Activated CD8-positive, alpha-beta memory T cell treated with anti-CD3 and anti-CD28 coated beads for 1 hour (primary cell): ENCODE measurements at places on chromosomes 3 and 15.

GRCh38 chr3:179624451-179624850, 19.9 kb downstream of the NDUFB5 start:
- DNase-seq, result no peak

- DNase-seq, result no peak
Observed at GRCh38 chr3:53140847-53141845, 10.9 kb upstream of the RFT1 start.

- no peak for DNase-seq
Observed at GRCh38 chr3:95670765-95671164, 1143.6 kb upstream of the EPHA6 start.

GRCh38 chr15:83574345-83574744, 79.6 kb upstream of the ADAMTSL3 start:
- no peak for DNase-seq

- DNase-seq, result no peak
Observed at GRCh38 chr3:72310419-72311380, 525.8 kb upstream of the PROK2 start.

GRCh38 chr3:52088445-52089367, 32.3 kb upstream of the DUSP7 start:
- no peak for DNase-seq

DNA sequence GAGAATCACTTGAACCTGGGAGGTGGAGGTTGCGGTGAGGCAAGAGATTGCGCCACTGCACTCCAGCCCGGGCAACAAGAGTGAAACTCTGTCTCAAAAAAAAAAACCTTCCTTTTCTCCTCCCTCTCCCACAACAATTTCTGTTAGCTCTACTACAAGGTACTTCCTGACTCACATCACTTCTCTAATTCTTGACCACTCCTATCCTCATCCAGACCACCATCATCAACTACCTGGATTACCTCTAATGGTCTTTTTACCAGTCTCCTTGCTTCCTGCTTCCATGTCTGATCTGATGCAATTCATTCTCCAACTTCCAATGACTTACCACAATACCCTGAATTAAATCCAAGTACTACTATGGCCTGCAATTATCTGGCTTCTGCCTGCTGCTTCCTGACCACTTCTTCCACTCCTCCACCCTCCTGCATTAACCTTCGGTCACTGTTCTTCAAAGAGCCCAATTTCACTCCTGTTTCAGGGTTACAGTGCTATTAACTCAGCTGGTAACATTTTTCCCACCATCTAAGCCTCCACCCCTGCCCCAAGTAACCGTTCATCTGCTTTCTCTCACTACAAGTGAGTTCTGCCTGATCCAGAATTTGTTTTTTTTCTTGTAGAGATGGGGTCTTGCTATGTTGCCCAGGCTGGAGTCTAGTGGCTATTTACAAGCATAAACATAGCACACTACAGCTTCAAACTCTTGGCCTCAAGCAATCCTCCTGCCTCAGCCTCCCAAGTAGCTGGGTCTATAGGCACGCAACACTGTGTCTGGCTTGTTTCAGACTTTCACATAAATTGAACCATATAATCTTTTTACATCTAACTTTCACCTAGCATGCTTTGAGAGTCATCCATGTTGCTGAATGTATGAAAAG, 27.8 kb downstream of the DCAF1 start:
- DNase-seq, result no peak

DNA sequence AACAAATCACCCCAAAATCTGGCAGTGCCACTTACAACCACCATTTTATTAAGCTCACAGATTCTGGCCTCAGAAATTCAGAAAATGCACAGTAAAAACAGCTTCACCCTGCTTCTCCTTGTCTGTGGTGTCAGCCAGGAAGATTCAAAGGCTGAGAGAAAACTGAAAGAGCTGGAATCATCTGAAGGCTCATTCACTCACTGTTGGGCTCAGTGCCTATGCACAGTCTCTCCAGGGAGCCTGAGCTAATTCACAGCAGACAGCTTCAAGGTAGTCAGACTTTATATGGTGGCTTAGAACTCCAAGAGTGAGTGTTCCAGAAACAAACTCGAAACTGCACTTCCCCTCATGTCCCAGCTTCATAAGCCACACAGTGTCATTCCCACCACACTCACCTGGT, 16.5 kb upstream of the PLOD2 start:
- no peak for DNase-seq

- no peak for DNase-seq
Observed at GRCh38 chr15:33315044-33315443, 4.3 kb downstream of the RYR3 start.

DNA sequence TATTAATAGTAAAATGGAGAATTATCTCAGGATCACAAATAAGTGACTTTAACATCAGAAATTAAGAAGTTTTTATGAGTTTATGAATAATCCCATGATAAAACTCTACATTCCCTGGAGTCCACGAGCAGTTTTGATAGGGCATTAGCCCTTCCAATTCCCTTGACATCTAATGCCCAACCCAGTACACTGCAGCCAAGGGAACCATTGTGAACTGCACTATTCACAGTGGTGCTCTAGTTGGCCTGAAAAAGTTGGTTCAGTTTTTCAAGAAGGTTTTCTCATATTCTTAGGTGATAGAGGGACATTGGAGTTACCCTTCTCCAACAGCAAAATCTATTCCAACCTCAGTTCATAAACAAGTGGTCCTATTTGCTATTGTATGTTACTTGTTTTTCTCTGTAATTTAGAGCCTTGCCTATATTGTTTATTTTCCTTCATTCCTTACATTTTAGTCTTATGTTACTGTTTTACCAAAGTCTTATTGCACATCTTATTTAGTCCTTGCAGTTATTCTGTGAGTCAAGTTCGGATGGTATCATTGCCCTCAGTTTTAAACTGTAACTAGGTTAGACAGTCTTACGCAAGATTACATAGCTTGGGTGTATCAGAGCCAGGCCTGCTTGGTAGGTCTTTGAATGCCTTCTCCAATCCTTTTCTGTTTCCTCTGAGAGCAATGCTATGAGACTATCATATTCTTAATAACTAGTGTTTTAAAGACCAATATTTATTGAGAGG, 57.9 kb upstream of the SAMMSON start:
- no peak for DNase-seq

DNA sequence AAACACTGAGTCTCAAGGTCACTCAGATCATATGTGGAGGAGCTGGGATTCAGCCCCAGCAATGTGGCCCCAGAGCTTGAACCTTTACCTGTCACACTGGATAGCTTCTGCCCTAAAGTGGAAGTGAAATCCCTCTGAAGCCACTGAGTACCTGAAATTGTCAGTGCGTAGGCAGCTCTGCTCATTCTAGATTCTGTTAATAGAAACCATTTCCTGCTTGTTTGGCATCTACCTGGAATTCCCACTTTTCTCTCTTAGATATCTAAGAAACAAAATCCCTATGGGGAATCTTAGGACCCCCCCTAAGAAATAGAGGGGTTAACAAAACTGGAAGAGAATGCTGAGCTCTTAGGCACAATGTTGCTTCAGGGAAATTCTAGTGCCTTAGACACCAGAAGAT, 29.8 kb downstream of the FBXL22 start:
- no peak for DNase-seq

- DNase-seq, result no peak
Observed at GRCh38 chr3:12194669-12195161, 36.0 kb upstream of the TIMP4 start.

GRCh38 chr15:85499371-85499887, 119.0 kb downstream of the AKAP13 start:
- no peak for DNase-seq

DNA sequence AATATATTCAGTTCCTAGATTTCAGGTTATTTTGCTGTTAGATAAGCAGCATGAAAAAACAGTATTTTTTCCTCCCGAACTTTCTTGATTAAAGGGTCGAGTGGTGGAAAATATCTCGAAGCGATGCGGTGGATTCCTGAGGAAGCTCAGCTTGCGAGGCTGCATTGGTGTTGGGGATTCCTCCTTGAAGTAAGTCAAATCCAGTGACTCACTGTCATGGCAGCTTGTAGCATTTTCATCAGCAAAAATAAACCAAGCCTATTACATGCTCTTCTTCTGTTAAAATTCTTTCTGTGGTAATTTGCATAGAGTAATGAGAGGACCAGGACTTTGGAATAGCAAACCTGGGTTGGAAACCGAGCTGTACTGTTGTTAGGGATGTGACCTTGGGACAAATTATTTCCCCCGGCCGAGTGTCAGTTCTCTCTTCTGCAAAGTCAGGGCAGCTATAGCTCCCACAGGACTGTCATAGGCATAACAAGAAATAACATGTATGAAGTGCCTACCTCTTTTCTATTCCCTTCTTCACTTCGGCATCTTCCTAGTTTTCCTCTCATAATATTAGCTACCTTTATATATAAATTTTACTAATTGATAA, 75.6 kb downstream of the UBP1 start:
- DNase-seq, result no peak

- no peak for DNase-seq
Observed at GRCh38 chr15:64697911-64698369, 77.4 kb downstream of the RBPMS2 start.

- no peak for DNase-seq
Observed at GRCh38 chr3:65479990-65480389, 558.7 kb downstream of the MAGI1 start.

GRCh38 chr15:101296418-101297405, 1.7 kb upstream of the SNRPA1 start:
- no peak for DNase-seq

- DNase-seq, result no peak
Observed at GRCh38 chr3:140597792-140598191, 80.1 kb upstream of the TRIM42 start.

GRCh38 chr15:87492321-87492720, 764.2 kb downstream of the NTRK3 start:
- no peak for DNase-seq

GRCh38 chr3:113117511-113118234, 93.7 kb upstream of the BOC start:
- DNase-seq, result no peak

DNA sequence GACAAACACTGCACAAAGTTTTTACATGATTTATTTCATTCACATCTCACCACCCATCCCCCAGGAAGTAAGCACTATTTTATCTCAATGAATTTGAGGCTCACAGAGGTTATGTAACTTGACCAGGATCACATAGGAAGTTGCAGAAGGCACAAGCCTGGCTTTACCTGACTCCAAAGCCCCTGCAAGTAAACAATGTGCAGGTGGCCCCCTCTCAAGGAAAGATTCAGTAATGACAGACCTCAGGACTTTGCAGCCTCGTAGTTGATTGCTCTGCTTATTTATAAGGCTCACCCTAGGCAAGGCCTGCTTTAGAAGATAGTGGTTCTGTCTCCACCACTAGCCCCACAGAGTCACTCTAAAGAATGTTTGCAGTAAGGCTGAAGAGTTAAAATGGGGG, 79.8 kb upstream of the MDFIC2 start:
- DNase-seq, result no peak

- no peak for DNase-seq
Observed at GRCh38 chr3:39781632-39782031, 27.8 kb upstream of the MYRIP start.

GRCh38 chr3:153829606-153830170, 291.5 kb upstream of the ARHGEF26 start:
- DNase-seq, result no peak

DNA sequence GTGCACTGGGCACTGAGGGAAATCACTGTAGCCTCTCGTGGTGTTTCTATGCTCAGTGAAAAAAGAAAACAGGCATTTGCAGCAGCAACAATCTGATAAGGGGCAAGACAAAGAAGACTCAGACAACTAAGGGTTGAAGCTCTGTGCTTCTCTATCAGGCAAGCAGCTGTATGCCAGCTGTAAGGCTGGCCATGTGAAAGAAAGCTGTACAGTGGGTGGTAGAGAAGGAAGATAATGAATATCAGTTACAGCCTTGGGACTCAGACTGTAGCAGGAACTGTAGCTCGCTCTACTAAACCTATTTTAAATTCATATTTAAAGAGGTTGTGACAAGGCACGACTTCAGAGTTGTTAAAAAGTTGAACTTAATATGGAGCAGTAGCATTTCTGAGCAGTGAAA, 76.3 kb downstream of the VGLL3 start:
- DNase-seq, result no peak

GRCh38 chr15:90074916-90075315, 27.4 kb downstream of the IDH2 start:
- no peak for DNase-seq

GRCh38 chr3:126677862-126678503, 23.1 kb upstream of the TXNRD3 start:
- no peak for DNase-seq

DNA sequence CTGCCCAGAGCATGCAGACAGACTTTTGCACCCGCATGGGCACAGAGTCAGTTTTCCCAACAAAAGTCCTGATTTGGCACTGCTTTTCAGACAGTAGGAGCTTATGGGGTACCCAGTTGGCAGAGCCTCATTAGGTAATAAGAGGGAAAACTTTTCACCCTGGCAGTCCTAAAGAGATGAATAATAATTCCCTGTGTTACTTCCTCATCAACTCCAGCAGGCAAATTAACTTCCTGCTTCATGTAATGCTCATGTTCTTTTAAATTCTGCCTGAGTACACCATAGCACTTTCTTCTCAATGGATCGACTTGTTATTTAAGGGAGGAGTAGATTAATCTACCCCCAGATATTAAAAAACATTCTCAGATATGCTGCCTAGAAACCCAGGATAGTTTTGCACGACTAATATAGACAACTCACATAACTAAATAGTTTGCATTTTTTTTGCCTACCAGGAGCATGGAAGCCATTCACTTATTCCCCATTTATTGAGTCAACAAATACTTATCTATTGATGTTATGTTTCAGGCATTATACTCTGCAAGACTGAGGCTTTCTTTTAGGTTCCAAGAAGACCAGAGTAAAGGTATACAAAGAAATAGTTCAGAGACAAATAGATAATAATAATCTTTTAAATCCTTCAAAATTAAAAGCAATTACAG, 214.5 kb downstream of the KCNMB2 start:
- DNase-seq, result no peak

DNA sequence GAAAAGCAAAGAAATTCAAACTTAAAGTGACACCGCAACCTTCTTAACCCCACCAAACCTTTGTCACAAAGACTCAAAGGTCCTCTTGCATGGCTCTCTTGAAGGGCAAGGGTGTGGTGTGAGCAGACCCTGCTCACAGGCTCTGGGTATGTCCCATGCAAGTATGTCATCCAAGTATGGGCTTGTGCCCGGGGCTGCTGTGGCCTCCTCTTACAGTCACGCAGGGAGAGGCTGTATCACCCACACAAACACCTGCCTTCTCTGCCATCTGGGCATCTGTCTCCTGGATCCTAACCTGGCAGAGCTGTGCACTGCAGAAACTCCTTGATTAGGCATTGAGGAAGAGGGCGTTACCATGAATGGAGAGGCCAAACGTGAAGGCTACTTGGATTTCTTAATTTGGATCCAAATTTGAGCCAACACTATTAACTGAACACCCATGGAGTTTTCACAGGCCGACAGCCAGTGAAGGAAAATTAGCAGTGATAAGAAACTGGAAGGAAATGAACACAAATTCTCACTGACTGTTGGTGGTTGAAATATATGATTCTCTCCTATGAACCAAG, 146.6 kb downstream of the DUT start:
- DNase-seq, result no peak

DNA sequence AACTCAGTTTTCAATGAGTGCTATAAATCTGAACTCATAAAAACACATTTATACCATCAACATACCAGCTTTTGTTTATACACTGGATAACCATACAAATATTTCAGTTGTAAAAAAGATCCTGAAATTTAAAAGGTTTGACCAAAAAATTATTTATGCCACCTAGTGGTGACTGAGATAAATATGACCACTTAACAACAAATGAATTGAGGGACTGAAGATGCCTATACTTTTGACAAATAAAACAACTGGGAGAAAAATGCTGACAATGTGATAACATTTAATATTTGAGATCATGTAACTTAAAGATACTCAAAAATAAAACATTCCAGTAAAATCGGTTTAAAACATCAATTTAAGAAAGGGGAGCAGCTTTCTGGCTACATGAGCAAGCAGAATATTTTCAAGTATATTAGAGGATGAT, 30.4 kb downstream of the ATG3 start:
- no peak for DNase-seq
